ENCODE measurements at places on chromosomes 16 and 17. TPM values are rescaled to one million over a fixed set of nuclear protein-coding genes. Genes with fewer than 3 reads are reported as not detected.

DNA sequence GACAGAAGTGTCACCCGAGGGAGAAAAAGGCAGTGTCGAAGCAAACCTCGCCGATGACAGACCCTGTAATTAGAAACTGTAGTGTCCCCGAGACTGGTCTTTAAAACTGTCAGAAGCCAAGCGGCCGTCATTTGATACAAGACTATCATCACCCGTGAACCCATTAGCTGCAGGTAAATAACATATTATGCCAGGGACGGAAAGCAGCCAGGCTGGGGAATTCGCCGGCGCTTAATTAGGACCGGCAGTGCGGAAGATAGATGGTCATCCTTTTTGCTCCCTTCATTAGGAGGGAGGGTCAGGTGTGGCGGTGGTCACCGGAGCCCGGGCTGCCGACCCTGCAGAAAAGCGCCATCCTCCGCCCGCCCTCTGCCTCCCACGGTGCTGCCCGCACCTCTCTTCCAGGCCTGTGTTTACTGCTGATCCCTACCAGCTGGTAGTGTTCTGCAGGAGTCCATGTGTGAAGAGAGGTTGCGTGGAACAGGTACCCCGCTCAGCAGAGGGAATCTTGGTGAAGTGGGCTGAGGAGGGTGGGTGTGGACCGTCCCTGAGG lies 109.4 kb upstream of the GSE1 start:
- no peak overlapping the region for H3K27ac ChIP-seq
- H3K4me3 ChIP-seq = no peak overlapping the region
- no peaks in the 10 kb centered on the region for H3K36me3 ChIP-seq
- H3K4me1 ChIP-seq = peaks cover 24% of the 10 kb centered on the region
- no peak for DNase-seq

- H3K4me3 ChIP-seq = peak overlapping the region; percentile 25
- H3K27ac ChIP-seq = no peak overlapping the region
- peaks cover 54% of the 10 kb centered on the region for H3K4me1 ChIP-seq
- no peaks in the 10 kb centered on the region for H3K27me3 ChIP-seq
- DNase-seq = no peak
- peaks cover 2% of the 10 kb centered on the region for H3K36me3 ChIP-seq
Measured at GRCh38 chr16:84726669-84727467, 27.1 kb downstream of the USP10 start.

GRCh38 chr17:9512323-9513168 lies 63.1 kb downstream of the STX8 start:
- no peaks in the 10 kb centered on the region for H3K4me1 ChIP-seq
- no peaks in the 10 kb centered on the region for H3K36me3 ChIP-seq
- no peak overlapping the region for H3K27ac ChIP-seq
- DNase-seq = no peak

DNA sequence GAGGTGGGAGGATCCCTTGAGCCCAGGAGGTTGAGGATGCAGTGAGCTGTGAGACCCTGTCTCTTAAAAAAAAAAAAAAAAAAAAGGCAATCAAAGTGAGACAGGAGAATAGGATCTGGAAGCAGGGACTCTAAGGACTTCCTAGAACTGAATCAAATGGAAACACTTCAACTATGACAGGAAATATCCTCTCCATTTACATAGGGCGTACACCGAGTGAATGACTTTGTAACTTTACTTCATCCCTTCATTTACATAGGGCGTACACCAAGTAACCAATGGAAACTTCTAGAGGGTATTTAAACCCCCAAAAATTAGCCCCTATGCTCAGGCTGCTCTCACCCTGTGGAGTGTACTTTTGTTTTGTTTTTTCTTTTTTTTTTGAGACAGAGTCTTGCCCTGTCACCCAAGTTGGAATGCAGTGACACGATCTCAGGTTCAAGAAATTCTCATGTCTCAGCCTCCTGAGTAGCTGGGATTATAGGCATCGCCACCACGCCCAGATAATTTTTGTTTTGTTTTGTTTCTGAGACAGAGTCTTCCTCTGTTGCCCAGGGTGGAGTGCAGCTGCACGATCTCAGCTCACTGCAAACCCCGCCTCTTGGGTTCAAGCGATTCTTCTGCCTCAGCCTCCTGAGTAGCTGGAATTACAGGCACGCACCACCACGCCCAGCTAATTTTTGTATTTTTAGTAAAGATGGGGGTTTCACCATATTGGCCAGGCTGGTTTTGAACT lies 9.6 kb upstream of the PRPSAP1 start:
- H3K27ac ChIP-seq = no peak overlapping the region
- peaks cover 16% of the 10 kb centered on the region for H3K4me1 ChIP-seq
- H3K27me3 ChIP-seq = no peaks in the 10 kb centered on the region
- no peaks in the 10 kb centered on the region for H3K36me3 ChIP-seq
- no peak for DNase-seq

Gene CCT6B
- polyA plus RNA-seq = 1.4 TPM

Gene SLC47A2
- polyA plus RNA-seq = not detected

Gene ASGR1
- polyA plus RNA-seq = 0.59 TPM

Gene CNTNAP4
- polyA plus RNA-seq = not detected
